ENCODE measurements at places on chromosomes 5 and 9. TPM values are rescaled to one million over a fixed set of nuclear protein-coding genes. Genes with fewer than 3 reads are reported as not detected.

The C9orf152 gene
- total RNA-seq, result not detected

The TMEM215 gene
- total RNA-seq, result not detected

The SPAG8 gene
- total RNA-seq, result 0.21 TPM

The GDNF gene
- total RNA-seq, result 0.38 TPM

The S100Z gene
- 1.4 TPM for total RNA-seq

The LCN9 gene
- total RNA-seq, result not detected

The PCDHGA1 gene
- total RNA-seq, result 0.09 TPM

The SLC6A3 gene
- not detected for total RNA-seq

The PKD2L2 gene
- total RNA-seq, result not detected

The LHX3 gene
- total RNA-seq, result not detected

The INSL4 gene
- total RNA-seq, result not detected

The NACC2 gene
- 3.2 TPM for total RNA-seq

DNA sequence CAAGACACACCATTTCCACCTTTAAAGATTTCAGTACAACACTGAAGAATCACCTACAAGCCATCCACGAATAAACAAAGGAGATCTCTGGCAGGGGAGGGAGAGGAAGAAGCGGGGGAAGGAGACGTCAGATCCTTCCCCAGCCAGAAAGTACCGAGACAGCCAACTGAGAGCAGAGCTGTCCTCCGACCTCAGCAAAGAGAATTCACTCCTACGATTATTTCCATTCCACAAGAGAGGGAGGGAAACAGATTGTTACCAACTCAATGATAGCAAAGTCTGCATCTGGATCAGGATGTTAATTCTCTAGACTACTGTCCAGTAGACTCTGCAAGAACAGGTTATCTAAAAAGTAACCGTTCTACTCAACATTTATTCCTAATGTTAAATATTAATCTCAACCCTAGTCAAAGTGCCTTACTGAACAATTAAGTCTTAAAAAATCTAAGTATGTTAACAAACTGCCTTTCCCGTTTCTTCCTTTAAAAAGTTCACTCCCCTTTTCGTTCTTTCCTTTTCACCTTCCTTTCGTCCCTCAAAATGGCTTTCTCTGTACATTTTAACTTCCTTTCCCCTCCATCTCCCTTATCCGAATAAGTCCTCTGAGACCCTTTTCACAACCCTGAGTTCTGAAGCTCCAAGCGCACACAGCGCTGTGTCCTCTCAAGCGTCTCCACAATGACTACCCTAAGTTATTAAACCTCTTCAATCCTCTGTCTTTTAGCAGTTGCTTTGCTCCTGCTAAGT, 1.4 kb downstream of the CHD1 start:
- peaks cover 35% of the 10 kb centered on the region for H3K36me3 ChIP-seq
- peaks cover 5% of the 10 kb centered on the region for H3K27me3 ChIP-seq
- peak overlapping the region; percentile 95 for H3K4me3 ChIP-seq

GRCh38 chr5:111983459-111983858, 226.5 kb upstream of the NREP start:
- H3K4me1 ChIP-seq, result no peaks in the 10 kb centered on the region
- H3K27ac ChIP-seq, result no peak overlapping the region
- H3K27me3 ChIP-seq, result no peaks in the 10 kb centered on the region
- no peaks in the 10 kb centered on the region for H3K36me3 ChIP-seq
- DNase-seq, result no peak
- no peak overlapping the region for H3K4me3 ChIP-seq

GRCh38 chr5:58451732-58452565, 7.9 kb downstream of the PLK2 start:
- peaks cover 10% of the 10 kb centered on the region for H3K36me3 ChIP-seq
- peak; percentile 37 for DNase-seq
- no peak overlapping the region for H3K4me3 ChIP-seq
- peaks cover 8% of the 10 kb centered on the region for H3K27me3 ChIP-seq
- no peaks in the 10 kb centered on the region for H3K4me1 ChIP-seq
- no peak overlapping the region for H3K27ac ChIP-seq

DNA sequence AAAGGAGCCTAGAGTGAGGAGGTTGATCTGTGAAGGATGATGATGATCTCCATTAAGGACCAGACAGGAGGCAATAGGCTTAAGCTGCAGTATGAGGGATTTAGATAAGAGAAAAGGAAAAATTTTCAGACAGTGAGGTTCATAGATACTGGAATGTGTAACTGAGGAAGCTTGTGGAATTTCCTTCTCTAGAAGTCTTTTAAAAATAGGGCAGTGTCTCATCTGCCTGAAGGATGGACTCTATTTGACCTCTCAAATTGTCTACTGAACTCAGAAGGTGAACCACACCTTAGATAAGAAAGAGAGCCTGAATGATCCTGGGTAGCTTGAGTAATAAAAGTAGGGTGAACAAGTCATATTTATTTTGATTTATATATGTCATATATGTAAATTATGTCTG, 148.2 kb upstream of the CDKN2B start:
- H3K27ac ChIP-seq, result no peak overlapping the region
- H3K27me3 ChIP-seq, result peaks cover 35% of the 10 kb centered on the region
- H3K36me3 ChIP-seq, result no peaks in the 10 kb centered on the region
- DNase-seq, result no peak

GRCh38 chr9:117555964-117556629, 141.2 kb upstream of the ASTN2 start:
- peak; percentile 72 for DNase-seq
- H3K36me3 ChIP-seq, result no peaks in the 10 kb centered on the region
- H3K4me3 ChIP-seq, result no peak overlapping the region
- no peaks in the 10 kb centered on the region for H3K27me3 ChIP-seq
- H3K4me1 ChIP-seq, result no peaks in the 10 kb centered on the region
- peak overlapping the region; percentile 40 for H3K27ac ChIP-seq

DNA sequence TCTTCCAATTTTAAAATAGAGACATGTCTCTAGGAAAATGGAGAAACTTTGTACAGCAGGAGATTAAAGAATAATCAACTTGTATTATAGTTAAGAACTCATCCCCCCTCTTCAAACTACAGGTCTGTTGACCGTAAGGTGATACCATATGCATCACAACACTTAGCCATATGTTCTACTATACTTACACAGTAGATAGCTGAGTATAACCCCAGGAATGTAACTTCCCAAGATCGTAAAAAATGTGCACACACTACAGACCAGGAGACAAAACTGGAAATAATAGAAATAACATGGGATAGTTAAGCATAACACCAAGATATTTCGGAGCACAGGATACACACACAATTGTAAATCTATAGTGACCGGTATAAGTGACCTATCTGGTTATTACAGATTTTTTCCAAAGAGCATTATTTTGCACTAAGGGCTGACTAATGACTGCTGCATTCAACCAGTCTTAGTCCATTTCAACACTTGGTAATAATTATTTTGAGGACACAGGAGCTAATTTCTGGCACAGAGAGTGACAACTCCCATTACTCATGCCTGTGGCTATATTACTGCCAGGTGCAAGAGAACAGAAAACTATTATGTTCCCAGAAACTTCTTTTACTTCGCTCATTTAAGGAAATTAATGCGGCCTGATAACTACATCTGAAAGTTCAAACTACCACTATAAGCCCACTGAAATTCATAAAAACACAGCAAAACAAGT, 15.4 kb upstream of the ZNF622 start:
- H3K36me3 ChIP-seq, result peaks cover 11% of the 10 kb centered on the region
- DNase-seq, result no peak
- peaks cover 3% of the 10 kb centered on the region for H3K4me1 ChIP-seq
- no peaks in the 10 kb centered on the region for H3K27me3 ChIP-seq
- no peak overlapping the region for H3K4me3 ChIP-seq

- no peaks in the 10 kb centered on the region for H3K4me1 ChIP-seq
- no peaks in the 10 kb centered on the region for H3K36me3 ChIP-seq
- H3K27me3 ChIP-seq, result peaks cover 8% of the 10 kb centered on the region
- no peak for DNase-seq
- H3K4me3 ChIP-seq, result no peak overlapping the region
Measured at GRCh38 chr5:35067985-35068384, 20.2 kb upstream of the AGXT2 start.

- H3K27me3 ChIP-seq, result peaks cover 58% of the 10 kb centered on the region
- no peak within 1 kb of the TSS for H3K27ac ChIP-seq
- peaks cover 20% of the 10 kb centered on the region for H3K4me1 ChIP-seq
- H3K4me3 ChIP-seq, result peak within 1 kb of the TSS; percentile 66
- DNase-seq, result peak; percentile 80
Measured at GRCh38 chr9:88534456-88535225, at the start of gene NXNL2. Gene NXNL2, plus strand, starts transcription at chr9:88535178. Its CDS starts 257 bp downstream, at chr9:88535435.

GRCh38 chr5:1315709-1316587, 21.1 kb upstream of the TERT start:
- peak overlapping the region; percentile 85 for H3K27ac ChIP-seq
- no peaks in the 10 kb centered on the region for H3K27me3 ChIP-seq
- peak; percentile 90 for DNase-seq
- H3K36me3 ChIP-seq, result peaks cover 32% of the 10 kb centered on the region
- peaks cover 57% of the 10 kb centered on the region for H3K4me1 ChIP-seq
- H3K4me3 ChIP-seq, result peak overlapping the region; percentile 74

DNA sequence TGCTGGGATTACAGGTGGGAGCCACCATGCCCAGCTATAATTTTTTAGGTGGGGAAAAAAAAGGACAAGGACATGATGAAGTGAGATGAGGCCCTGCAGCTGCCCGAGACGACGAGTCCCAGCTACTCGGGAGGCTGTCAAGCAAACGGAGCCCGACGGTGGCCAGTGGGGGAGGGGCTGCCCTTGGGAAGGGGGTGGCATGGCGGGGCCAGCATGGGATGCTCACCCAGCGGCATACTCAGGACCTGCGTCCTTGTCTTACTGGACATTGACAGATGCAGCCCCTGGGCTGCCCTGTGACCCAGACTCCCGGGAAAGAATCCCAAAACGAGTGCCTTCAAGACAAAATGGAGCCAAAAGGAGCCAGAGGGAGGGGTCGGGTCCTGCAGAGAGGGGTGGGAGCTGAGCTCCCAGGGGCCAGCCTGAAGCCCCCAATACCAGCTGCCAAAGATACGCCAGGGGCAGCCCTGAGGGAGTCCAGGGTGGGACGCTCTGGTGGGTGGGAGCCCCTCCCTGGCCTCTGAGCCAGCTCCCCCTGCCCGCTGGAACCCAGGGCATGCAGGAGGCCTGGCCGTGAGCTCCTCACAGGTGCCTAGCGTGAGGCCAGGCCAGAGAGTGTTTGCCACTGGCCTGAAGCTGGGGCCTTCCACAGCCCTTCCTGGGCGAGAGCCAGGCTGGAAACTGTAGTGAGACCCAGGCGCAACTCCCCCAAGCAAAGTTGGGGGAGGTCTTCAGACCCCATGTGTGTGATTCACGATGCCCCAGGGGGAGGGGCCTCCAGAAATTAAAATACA, 15.7 kb downstream of the CCDC187 start:
- no peak overlapping the region for H3K4me3 ChIP-seq
- H3K36me3 ChIP-seq, result no peaks in the 10 kb centered on the region
- peaks cover 5% of the 10 kb centered on the region for H3K4me1 ChIP-seq
- no peak for DNase-seq
- no peak overlapping the region for H3K27ac ChIP-seq

DNA sequence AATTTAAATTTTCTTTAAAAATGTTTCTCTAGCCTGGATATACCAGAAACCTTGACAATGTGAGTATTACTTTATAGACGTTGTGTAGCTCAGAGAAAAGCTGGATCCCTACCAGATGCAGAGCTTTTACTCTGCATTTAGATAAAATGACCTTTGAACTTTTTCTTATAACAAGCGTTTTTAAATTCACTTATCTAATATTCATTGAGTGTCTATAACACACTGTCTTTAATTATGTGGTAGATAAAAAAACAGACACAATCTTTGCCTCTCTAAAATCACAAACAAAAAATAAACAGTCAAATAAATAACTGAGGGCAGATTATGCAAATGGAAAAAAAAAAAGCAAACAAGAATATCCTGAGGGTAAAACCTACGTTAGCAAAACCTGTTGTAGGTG, 773.6 kb downstream of the CDH12 start:
- no peaks in the 10 kb centered on the region for H3K36me3 ChIP-seq
- no peak overlapping the region for H3K27ac ChIP-seq
- no peaks in the 10 kb centered on the region for H3K4me1 ChIP-seq
- no peak overlapping the region for H3K4me3 ChIP-seq
- DNase-seq, result no peak
- H3K27me3 ChIP-seq, result no peaks in the 10 kb centered on the region

DNA sequence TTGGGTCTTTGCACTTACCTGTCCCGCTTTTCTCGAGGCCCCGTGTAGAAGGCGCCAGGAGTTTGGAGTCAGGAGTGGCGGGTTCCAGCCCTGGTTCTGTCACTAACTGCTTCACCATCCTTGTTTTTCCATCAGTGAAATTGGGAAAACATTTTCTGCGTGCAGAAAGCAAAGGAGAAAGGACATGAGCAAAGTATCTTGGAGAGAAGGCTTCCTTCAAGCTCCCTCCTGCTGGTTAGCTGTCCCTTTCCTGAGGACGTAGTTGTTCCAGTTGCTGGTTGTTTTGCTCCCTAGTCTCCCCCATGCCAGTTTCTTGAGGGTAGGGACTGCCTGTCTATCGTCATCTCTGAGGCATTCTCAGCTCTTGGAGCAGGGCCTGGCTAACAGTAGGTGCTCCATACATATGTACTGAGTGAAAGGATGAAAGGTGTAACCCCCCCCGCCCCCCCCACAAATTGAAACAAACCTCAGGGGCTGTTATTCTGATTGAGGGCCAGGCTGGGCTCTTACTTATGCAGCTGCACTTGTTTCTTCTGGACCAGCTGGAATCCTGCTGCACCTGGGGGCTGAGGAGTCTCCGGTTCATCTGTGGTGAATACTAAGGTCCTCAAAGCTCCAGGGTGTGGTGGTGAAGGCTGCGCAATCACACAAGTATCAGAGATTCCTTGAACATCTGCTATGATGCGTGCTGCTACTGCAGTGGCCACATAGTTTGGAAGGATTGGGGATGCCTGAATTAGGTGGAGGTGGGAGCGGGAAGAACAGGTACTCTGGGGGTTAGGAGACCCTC, 1.0 kb downstream of the SMIM3 start:
- H3K27me3 ChIP-seq, result no peaks in the 10 kb centered on the region
- peak; percentile 63 for DNase-seq
- peak overlapping the region; percentile 100 for H3K4me3 ChIP-seq
- H3K4me1 ChIP-seq, result peaks cover 56% of the 10 kb centered on the region

DNA sequence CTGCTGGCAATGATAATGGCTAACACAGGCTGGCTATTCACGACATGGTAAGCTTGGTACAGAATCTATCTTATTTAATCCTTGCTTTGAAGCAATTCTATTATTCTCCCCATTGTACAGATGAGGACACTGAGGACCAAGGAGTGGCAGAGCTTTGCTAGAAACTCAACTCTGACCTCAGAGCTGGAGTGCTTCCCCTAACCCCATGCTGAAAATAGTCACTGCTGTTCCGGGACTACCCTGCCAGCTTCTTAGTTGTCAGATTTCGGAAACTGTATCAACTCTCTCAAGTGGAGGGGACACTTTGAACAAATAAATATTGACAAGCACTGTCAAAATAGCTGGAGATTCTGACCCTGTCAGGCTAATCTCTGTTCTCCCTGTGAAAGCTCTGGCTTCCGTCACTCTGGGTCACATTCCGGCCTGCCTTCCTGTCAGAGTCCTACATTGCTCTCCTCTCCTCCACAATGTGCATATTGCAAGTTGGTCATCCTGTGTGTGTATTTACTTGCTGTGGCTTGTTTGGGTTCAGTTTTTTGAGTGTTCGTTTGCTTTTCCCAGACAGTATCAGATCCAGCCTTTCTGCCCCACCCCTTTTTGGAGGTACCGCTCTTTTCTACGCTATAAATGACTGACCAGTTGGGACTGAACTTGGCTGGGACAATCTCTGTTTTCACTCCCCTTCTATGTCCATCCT, 134.3 kb upstream of the MAP1B start:
- no peak overlapping the region for H3K4me3 ChIP-seq
- H3K27me3 ChIP-seq, result peaks cover 2% of the 10 kb centered on the region
- no peaks in the 10 kb centered on the region for H3K36me3 ChIP-seq
- no peak for DNase-seq

- no peaks in the 10 kb centered on the region for H3K36me3 ChIP-seq
- no peaks in the 10 kb centered on the region for H3K27me3 ChIP-seq
- DNase-seq, result no peak
Measured at GRCh38 chr9:138044485-138045383, 167.2 kb downstream of the CACNA1B start.

Data from activated CD4-positive, alpha-beta T cell treated with anti-CD3 and anti-CD28 coated beads, Interleukin-2, amount 10 ng/mL, durations not matched to agents 24 days and 14 days (primary cell).